NCI-H524 (cell line): ENCODE measurements at places on chromosomes 6 and 20.

DNA sequence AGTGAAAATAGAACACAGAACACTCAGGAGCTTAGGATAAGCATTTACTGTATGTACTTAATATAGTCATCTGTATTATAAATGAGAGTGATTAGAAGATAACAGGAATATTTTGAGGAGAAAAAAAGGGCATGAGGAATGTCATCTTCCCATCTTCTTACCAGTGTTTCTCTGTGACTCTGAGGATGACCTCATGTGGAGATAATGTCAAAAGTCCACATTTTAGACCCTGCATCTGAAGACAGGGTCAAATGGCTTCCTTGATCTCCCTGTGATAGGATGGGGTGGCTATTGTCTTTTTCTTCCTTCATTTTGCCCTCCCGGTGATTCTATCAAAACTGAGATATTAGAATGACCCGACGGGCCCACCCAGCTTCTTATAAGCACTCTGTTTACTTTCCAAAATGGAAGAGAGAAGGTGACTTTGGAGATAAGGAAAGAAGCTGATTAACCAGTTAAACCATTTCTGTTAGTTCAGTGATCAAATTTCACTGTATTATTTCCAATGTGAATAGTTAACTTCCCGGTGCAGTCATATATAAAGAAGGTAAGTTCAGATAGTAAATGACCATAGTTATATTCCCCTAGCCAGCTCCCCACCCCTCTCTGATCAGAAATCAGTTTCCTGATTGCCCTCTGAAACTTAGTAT is 115.7 kb upstream of the SALL4 start:
- no peak for DNase-seq

DNA sequence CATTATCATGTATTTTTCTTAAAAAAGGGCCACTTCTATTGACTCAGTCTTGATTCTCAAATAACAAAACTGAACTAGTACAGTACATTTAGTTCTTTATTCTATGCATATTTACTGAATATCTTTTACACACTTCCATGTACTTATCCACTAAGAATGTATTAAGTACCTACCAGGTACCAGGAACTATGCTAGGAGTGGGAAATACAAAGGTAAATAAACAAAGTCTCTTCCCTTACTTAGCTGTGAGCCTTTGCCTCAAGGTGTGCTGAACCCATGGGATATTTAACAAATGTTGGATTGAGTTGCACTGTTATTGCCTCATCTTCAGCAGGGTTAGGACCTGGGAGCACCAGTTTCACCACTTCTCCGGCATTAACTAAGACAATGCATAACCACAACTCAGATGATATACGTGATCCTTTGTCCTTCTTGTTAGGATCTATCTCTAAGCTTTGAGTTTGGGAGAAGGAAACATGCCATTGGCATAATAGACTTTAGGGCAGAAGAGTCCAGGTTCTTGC is 533.9 kb downstream of the TFAP2B start:
- no peak for DNase-seq

GRCh38 chr20:39129523-39129922 is 167.4 kb downstream of the DHX35 start:
- no peak for DNase-seq

DNA sequence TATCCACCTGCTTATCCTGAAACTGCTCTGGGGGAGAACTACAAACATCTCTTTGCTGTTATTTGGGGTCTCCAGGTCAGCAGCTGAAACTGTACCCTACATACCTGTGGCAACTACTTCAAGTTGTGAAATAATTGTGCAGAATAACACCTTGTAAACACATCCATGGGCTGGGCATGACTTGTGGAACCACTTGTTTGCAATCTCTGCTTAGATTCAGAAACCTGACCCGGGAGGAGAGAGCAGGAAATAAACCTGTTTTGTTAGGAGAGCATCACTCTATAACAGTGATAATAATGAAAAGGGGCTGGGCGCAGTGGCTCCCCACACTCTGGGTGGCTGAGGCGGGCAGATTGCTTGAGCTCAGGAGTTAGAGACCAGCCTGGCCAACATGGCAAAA is 183.1 kb downstream of the NFATC2 start:
- no peak for DNase-seq

- DNase-seq: no peak
Measured at GRCh38 chr6:99838607-99839006, 155.4 kb downstream of the MCHR2 start.

- no peak for DNase-seq
Measured at GRCh38 chr6:124958759-124959354, 3.4 kb upstream of the RNF217 start.

GRCh38 chr6:168905451-168906090 is 348.1 kb downstream of the THBS2 start:
- no peak for DNase-seq

- peak; percentile 96 for DNase-seq
Measured at GRCh38 chr6:111921103-111921502, 47.9 kb upstream of the FYN start.

DNA sequence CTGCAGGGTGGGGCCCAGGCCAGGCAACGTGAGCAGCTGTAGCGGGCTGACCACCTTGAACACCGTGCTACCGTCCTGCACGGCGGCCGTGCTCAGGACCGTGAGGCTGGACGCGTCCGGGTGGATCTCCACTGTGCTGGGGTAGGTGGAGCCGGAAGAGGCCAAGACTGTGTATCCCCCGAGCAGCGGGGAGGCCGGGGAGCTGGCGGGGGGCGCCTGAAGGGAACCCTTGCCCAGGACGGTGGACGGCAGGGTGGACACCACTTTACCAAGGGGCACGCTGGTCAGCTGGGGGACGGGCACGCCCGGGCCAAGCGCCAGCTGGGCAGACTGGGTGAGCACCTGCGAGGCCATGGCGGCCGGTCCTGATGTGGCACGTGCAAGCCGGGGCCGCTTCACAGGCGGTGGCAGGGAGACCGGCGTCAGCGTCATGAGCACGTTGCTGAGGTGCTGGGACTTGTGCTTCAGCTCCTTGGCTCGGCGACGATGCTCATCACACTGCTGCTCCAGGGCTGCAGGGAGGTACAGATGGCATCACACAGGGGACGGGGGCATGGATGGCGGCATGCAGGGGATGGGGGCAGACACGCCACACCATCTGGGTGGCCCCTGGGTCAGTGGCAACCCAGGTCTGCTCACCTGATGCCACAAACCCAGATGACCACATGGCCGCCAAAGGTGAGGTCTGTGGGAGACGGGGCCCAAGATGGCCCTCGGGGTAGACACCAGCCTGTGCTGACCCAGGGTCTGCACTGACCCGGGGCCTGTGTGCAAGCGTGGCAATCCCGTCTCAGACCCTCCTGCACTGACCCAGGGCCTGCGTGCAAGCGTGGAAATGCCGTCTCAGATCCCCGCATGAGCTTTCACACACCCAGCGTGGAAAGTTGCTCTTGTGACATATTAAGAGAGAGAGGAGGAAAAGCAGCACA is 16.4 kb upstream of the HELZ2 start:
- no peak for DNase-seq

DNA sequence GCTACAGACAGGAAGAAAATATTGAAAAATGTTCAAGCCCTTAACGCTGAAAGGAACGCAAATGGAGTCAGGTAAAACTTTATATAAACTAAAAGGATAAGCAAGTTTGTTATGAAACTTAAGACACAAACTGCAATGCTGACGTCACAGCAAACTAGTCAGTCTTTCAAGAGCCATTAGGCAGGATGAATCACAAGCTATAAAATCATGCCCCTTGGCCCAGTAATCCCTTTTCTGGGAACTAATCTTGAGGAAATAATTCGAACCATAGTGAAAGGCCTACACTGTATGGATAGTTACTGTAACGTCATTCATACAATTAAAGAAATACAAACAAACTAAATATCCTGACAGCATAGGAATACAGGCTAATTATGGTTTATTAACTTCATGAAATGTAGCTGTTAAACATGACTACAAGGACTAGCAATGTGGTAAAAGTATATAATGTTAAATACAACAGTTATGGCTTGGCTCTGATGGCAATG is 42.7 kb upstream of the HINT3 start:
- peak; percentile 34 for DNase-seq

DNA sequence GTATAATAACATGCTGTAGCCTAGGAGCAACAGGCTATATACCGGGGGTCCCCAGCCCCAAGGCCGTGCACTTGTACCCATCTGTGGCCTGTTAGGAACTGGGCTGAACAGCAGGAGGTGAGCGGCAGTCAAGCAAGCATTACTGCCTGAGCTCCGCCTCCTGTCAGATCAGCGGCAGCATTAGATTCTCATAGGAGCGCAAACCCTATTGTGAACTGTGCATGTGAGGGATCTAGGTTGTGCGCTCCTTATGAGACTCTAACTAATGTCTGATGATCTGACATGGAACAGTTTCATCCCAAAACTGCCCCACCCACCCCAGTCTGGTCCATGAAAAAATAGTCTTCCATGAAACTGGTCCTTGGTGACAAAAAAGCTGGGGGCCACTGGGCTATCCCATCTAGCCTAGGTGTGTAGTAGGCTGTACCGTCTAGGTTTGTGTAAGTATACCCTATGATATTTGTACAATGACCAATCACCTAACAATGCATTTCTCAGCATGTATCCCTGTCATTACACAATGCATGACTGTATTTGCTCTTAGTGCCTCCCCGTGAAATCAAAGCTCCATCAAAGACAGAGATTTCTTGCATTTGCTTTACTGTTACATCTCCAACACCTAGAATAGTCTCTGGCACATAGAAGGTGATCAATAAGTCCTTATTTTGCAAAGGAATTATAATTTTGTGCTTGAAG is 30.8 kb downstream of the NHSL1 start:
- DNase-seq: no peak

DNA sequence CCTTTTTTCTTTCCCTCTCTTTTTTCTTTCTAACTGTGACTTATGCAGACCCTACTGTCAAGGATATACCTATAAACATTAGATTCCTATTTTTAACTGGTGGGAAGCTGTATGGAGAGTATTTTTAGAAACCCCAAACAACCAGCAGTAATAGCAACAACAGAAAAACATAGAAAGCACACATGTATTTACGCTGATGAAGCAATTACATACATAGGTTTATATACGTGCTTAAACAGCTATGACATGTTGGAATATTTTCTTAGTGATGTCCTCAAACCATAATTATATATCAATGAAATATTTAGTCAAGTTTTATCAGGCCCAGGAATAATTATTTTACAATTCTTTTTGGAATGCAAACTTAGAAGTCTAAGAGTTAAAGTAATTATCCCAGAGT is 294.3 kb upstream of the SOX4 start:
- DNase-seq: no peak

GRCh38 chr6:84344005-84344404 is 116.6 kb upstream of the CEP162 start:
- DNase-seq: no peak

- peak; percentile 70 for DNase-seq
Measured at GRCh38 chr20:34680586-34681175, 3.8 kb upstream of the PIGU start.

GRCh38 chr20:52783769-52784168 is 188.4 kb upstream of the TSHZ2 start:
- peak; percentile 15 for DNase-seq

- peak; percentile 87 for DNase-seq
Measured at GRCh38 chr6:43833223-43833995, 63.4 kb downstream of the VEGFA start.

GRCh38 chr6:49551078-49551865 is 804 bp downstream of the C6orf141 start:
- no peak for DNase-seq

GRCh38 chr20:52805843-52806242 is 166.3 kb upstream of the TSHZ2 start:
- DNase-seq: no peak

- DNase-seq: no peak
Measured at GRCh38 chr6:36694616-36695015, 3.0 kb upstream of the RAB44 start.

DNA sequence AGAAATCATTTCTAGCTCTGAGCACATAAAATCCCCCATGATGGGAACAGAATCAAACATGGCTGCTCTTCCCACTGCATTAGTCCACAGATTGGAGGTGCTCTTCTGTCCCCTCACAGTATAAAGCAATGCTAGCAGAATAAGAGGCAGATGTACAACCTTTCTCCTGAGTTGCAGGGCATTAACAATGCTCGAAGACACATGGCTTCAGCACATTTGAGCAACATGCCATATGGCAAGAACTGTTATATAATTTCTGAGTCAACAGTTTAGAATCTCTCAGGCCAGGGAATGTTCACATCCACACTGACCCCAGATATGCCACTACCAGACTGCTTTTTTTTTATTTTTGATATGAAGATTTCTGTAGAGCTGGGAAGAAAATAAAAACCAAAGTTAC is 119.6 kb downstream of the KIF13A start:
- DNase-seq: peak; percentile 85

GRCh38 chr6:81623106-81623759 is 129.2 kb downstream of the TENT5A start:
- DNase-seq: no peak
